ENCODE measurements at places on chromosomes 11 and 22.

DNA sequence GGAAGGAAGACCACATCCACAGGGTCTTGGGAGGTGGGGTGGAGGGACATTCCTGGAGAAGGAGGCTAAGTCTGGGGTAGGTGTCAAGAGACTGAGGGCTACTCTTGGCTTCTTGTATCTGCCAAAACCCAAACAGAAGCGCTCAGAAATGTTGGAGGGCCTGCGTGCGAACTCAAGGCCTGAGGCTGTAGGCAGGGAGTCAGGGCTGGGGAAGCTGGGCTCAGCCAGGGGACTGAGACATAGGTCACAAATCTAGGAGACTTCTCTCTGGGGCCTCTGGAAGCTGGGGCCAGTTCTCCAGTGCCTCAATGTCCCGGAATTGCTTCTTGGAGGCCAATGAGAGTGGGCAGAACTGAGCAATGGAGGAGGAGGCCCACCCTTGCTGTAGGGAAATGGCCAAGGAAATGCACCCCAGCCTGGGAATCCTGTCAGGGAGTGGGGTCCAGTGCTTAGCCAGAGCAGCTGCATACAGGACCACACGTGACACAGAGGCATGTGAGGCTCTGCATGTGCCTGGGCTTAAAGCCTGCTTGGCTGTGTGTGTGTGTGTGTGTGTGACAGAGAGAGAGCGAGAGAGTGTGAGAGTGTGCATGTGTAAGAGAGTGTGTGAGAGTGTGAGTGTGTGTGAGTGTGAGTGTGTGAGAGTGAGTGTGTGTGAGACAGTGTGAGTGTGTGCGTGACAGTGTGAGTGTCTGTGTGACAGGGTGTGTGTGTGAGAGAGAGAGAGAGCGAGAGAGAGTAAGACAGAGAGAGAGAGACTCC, 141.3 kb downstream of the ST3GAL4 start:
- no peak for DNase-seq

DNA sequence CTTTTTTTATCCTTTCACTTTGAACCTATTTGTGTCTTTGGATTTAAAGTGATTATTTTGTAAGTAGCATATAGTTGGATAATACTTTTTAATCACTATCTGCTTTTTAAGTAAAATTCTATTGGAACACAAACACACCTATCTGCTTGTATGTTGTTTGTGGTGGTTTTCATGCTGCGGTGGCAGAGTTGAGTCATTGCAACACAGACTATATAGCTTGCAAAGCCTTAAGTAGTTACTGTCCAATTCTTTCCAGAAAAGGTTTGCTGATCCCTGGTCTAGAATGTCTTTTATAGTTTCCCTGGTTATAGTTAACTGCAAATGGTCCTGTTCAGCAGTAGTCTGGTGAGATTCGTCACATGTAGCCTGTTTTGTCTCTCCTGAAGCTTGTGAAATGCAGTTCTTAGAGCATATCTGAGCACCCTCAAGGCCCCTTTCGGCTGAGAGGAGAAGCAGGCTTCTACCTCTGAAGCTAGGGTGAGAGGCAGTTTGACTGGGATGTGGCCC, 21.5 kb downstream of the SHANK3 start:
- no peak for DNase-seq

DNA sequence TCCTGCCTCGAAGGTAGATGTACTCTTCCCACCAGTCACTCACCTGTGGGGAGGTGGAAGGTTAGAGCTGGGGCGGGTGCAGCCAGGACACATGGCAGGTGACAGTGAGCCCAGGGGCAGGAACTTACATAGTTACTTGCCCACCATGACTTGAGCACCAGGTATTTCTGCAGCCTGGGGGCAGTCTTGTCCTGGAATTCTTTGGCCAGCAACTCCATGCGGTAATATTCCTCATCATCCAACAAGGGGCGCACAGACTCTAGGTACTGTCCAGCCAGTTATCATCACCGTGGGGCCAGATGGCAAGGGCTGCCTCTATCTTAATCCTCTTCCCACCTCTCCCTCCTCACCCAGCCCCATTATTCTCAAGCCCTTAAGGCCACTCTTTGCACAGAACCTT, 2.2 kb downstream of the CPT1B start:
- DNase-seq: no peak

GRCh38 chr22:48563966-48564330, 1263.7 kb downstream of the BRD1 start:
- no peak for DNase-seq

- DNase-seq: no peak
These were observed 138.0 kb upstream of the POU2AF2 start for GRCh38 chr11:111107501-111107900.

GRCh38 chr11:35166369-35167360, 27.7 kb downstream of the CD44 start:
- no peak for DNase-seq

- no peak for DNase-seq
These were observed 38.5 kb downstream of the TTC17 start for GRCh38 chr11:43397251-43397650.

DNA sequence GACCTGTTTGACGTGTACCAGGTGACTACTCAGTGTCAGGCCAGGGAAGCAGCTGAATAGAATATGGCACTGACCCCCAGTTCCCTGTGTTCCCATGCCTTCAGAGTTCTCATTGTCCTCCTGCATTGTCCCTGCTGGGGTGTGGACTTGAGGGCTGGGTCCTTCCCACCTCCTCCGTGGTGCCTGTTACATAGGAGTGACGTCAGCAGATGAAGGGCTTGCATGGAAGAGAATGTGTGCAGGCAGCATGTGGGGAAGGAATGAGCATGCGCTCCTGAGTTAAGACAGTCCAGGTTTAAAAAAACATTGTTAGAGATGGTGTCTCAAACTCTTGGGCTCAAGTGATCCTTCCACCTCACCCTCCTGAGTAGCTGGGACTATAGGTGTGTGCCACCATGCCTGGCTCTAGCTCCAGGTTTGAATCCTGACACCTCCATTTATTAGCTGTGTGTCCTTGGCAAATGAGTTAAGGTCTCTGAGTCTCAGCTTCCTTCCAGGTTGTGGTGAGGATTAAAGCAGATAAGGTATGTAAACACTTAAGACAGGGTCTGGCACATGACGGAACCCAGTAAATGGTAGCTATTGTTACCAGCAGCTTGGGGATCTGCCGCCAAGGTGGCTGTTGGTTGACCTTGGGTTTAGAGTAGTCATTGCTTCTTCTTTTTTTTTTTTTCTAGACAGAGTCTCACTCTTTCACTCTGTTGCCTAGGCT, 7.5 kb upstream of the SOX10 start:
- DNase-seq: no peak

DNA sequence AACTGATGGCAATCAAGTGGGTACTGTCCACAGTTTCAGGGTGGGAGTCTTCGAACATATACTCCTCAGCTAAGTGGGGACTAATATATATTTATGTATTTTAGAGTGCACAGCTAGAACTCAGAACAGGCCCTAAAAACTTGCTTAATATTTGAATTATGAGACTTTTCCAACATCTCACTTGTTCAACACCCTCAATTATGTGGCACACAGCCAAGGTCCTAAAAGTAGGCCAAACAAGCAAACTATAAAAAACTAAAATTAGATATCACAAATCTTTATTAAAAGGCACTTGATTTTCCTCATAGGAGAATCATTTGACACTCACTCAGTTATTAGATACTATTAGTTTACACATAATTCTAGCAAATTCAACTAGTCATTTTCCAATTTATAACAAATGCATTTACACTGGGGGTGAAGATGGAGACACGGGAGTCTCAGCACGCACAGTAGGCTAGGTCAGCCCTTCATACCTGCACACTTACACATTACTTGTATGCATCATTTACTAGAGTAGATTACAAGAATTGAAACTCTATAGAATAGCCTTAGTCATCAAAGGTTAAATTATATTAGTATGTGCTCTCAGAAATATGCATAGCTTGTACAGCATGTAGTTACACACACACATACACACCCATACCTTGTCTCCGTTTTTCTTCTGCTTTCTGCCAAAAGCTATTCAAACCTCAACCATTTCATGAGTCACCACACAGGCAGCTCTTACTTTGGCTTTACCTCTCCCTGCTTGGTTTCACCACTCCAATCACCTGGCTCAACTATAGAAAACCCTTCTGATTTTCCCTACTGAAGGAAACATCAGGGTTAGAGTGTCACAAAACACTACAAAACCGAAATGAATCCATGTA, 171.5 kb downstream of the SBF2 start:
- DNase-seq: no peak

DNA sequence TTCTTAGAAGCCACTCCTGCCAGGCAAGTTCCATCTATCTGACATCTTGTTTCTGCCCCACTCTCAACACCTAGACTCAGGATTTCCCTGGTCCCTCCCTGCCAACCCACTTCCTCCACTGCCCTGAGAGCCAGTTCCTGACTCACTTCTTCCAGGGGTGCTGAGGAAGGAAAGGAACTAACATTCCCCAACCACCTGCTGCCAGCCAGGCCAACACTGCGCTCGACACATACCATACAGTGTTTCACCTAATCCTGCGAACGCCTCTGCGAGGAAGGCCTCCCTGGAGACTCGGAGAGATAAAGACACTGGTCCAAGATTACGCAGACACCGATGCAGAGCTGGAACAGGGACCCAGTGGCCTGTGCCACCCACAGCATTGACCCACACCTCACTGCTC, 40.2 kb downstream of the MICAL3 start:
- DNase-seq: no peak

- no peak for DNase-seq
These were observed 50.5 kb downstream of the BDNF start for GRCh38 chr11:27649800-27650199.

GRCh38 chr11:12815129-12815480, 140.9 kb downstream of the TEAD1 start:
- no peak for DNase-seq

DNA sequence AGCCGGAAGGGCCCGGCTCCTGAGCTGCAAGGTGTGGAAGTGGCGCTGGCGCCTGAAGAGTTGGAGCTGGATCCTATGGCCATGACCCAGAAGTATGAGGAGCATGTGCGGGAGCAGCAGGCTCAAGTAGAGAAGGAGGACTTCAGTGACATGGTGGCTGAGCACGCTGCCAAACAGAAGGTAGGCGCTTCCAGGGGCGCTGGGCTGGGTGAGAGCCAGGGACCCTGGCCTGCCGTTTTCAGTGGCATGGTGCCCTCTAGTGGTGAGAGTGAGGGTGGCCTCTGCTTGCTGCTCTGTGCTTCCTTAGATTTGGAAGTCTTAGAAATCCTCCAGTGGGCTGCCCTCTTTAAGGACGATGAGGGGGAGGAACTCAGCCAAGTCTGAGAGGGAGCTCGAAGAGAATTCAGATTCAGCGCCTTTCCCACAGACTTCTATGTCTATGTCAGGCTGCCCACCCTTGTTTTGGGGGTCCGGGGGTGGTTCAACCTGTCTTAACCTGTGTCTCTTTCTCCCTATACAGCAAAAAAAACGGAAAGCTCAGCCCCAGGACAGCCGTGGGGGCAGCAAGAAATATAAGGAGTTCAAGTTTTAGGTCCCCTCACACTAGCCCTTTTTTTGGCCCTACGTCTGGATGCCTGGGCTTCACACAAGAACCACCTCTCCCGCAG, 1.8 kb upstream of the PACS1 start:
- DNase-seq: no peak

DNA sequence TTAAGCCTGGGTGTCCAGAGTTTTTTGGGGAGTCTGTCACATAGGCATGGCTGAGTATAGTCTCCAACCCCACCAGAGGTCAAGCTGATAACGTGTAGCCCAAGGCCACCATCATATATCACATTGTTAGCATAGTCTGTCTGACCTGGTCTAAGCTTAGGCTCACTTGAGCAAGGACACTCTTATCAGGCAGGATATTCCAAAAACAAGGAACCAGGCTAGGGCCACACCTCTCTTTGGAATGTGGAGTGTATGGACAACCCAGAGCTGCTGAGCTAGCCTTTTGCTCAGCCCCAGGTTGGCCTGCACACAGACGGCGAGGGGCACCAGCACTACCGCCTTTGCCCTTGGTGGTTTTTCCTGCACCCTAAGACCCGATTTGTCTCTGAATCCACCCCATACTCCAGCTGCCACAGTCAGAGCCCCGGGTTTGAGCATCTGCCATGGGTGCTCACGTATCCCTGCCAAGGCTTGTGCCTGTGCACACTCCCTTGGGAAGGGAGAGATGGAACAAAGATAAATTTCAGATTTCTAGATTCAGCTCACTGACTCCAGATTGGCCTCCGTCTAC, 7.2 kb downstream of the SNAP29 start:
- no peak for DNase-seq

- no peak for DNase-seq
These were observed 64.5 kb downstream of the CCDC73 start for GRCh38 chr11:32729976-32730375.

GRCh38 chr11:74141241-74141695, 29.5 kb downstream of the C2CD3 start:
- DNase-seq: no peak

DNA sequence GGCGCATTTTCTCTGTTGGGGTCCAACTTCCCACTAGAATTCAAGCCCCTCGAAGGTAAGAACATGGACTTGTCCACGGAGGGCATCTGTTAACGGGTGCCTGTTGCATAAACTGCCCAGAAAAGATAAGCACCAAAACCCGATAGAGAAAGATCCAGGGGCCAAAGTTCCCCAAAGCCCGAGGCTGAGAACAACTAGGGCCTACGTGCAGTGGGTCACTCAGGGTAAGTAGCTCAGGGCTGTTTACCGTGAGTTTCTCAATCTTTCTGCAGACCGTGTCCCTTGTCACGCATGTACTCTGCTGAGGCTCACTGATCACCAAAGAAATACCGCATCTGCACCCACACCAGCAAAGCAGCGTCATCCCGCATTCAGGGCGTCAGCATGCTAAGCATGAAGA, 24.4 kb downstream of the PGA5 start:
- DNase-seq: no peak

- DNase-seq: no peak
These were observed 654.6 kb upstream of the API5 start for GRCh38 chr11:42657169-42657568.

- no peak for DNase-seq
These were observed 16.2 kb downstream of the SHISA8 start for GRCh38 chr22:41898645-41899044.

DNA sequence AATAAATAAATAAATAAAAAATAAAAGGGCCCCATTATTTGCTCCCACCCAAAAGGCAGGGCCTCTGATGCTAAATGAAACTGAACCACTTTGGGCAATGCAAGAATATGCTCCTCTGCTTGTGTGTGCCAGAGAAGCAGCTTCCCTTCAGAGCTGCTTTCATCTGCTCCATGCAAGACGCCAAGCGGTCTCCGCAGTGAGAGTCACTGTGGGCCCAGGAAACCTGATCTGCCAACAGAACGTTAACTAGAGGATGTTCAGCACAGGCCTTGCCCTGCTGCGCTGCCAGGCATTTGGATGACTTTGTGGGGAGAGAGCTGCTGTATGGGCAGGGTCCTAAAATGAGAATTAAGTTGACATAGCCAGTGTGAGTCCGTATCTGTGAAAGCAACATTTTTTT, 43.7 kb upstream of the APOA1 start:
- DNase-seq: peak; percentile 44

- DNase-seq: no peak
These were observed 1.5 kb downstream of the EMID1 start for GRCh38 chr22:29207243-29207550.

- no peak for DNase-seq
These were observed 7.5 kb downstream of the MS4A8 start for GRCh38 chr11:60706931-60707330.

- DNase-seq: no peak
These were observed 79.5 kb upstream of the SLC25A18 start for GRCh38 chr22:17483688-17484372.
